ENCODE measurements at places on chromosomes 6 and 20.
A peak's percentile ranks its signal among the peaks of the same experiment; 100 is the strongest.

GRCh38 chr20:41029150-41029901, 704 bp downstream of the TOP1 start:
- DNase-seq = no peak

DNA sequence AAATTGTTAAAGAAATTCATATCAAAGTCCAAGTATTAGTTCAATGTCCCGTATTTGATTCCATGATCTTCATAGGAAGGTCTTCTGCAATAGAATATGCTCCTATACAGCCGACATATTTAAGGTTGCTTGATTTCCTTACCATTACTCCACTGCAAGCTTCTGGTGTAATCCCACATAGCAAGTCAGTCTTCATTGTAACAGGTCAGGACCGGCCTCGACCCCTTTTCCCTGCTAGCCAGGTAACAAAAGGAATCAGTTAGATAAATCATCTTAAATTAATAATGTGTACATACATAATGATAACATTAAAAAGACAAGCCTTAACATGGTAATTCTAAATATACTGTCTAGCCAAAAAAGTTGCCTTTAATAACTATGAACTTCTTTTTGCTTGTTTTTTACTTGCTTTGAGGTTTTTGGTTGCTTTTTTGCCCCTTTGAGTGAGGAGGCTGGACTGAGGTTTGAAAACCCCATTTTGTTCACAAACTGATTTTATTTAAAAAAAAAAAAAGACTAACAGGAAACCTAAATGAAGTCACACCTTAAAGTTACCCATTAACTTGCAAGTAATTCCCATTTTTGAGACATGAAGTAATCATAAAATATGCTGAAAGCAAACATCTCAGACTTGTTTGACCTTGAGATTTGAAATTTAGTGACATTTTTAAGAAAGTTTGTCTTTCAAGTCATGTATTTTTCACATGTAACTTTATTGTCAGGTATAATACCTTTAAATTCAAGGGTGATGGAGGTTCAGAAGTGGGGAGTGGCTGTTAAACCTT, 19.2 kb upstream of the SNX14 start:
- DNase-seq = no peak

DNA sequence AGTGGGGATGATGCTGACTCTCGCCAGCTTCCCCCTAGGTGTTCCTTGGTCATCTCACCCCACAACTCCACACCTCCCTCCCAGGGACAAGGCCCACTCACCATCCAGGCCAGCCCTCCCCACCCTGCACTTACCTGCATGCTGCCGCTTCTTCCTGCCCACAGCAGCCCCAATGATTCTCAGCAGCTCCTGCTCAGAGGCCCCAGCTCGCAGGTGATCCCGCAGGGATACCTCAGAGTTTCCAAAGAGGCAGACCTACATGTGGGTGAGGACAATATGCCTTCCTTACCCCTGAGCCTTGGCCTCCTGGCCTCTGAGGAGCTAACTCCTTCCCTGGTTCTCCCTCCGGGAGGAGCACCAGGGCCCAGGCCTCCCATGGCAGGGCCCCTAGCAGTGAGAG, 24.6 kb downstream of the MOCS1 start:
- no peak for DNase-seq

GRCh38 chr6:18507018-18507415, 119.9 kb downstream of the RNF144B start:
- peak; percentile 35 for DNase-seq

DNA sequence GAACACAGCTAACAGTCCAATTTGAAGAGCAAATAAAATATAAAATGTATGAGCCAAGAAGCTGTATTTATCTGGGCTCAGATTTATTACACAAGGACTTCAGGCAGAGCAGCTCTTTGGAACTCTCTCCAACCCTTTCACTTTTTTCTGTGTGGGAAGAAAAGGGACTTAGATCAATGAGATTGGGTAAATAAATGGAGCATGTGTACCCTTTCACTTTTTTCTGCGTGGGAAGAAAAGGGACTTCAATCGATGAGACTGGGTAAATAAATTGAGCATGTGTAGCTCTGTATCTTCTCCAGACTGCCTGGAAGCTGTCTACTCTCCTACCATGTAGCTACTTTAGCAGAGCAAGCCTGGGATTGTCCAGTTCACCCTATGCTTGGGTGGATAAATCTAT, 10.7 kb downstream of the SLC17A3 start:
- DNase-seq = no peak

DNA sequence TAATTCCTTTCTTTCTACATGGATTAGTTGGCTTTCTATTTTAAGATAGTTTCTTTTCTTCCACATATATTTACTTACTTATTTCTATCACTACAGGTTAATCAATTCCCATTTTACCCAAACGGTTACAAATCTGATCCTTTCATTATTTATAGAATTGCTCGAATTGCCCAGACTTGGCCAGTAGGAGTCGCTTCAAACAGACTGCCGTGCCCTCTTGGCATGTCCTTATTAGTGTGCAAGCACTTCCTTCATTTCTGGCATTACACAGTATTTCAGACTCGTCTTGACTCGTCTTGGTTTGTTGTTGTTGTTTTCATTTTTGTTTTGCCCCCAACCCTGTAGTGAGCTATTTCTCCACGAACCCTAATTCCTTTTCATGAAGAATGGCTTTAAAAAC, 74.6 kb downstream of the SAMD3 start:
- no peak for DNase-seq

GRCh38 chr20:46997187-46997586, 102.5 kb downstream of the EYA2 start:
- DNase-seq = no peak

Data from SHP77 (cell line).